Stimulated activated CD4-positive, alpha-beta T cell treated with anti-CD3 and anti-CD28 coated beads, Interleukin-4, amount 100 ng/mL, for 1 hour (primary cell): ENCODE measurements at places on chromosomes 5 and 9.
A peak's percentile ranks its signal among the peaks of the same experiment; 100 is the strongest.

DNA sequence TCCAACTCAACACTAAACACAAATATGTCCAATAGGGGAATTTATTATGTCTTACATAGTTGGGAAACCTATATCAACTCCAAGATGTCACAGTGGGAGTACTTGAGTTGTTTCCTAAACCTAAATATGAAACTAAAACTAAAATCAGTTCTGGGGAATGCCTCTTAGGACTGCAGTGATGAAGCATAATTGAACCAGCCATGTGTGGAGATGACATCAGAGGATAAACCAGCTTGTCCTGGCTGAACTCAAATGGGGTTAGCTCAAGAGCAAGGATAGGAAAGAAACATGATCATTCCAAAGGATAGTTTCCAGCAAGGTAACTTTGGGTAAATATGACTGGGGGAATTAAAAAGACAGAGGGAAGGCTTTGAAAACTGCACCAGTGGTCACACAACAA, 88.9 kb upstream of the PLPPR1 start:
- DNase-seq: no peak

- DNase-seq: no peak
These were observed at the start of gene HAPLN1 for GRCh38 chr5:83720836-83721537. HAPLN1 (minus strand) TSS chr5:83720855; CDS start chr5:83673523, 47,332 bp downstream.

DNA sequence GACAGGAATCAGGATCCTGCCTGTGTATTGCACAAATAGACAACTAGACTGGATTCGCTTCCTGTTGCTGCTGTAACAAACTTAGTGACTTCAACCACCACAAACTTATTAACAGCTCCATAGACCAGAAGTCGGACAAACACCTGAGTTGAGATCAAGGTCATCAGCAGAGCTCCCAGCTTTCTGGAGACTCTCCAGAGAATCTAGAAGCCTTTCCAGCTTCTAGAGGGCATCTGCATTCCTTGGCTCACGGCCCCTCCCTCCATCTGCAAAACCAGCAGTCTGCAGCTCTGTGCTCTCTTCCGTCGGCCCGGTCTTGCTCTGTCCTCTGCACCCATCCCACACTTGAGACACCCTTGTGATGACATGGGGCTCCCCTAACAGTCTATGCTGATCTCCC, 99.1 kb downstream of the KCNT1 start:
- no peak for DNase-seq

DNA sequence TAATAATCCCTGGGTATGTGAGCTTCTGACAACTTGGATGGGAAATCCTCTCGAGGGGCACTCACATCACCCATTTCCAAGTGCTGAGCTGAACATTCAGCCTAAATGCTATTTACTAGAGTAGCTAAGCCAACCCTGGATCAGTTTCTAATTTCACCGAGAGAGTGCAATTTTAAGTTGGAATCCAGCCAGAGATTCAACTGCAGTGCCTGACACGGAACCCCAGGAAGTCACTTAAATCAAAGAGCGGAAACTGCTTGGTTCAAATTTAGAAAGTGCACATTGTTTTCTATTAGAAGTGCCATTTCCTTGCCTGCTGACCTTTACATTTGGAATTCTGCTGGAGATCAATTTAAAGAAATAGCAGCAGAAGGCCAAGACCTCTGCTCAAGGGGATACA, 8.8 kb downstream of the SPRY4 start:
- DNase-seq: no peak

DNA sequence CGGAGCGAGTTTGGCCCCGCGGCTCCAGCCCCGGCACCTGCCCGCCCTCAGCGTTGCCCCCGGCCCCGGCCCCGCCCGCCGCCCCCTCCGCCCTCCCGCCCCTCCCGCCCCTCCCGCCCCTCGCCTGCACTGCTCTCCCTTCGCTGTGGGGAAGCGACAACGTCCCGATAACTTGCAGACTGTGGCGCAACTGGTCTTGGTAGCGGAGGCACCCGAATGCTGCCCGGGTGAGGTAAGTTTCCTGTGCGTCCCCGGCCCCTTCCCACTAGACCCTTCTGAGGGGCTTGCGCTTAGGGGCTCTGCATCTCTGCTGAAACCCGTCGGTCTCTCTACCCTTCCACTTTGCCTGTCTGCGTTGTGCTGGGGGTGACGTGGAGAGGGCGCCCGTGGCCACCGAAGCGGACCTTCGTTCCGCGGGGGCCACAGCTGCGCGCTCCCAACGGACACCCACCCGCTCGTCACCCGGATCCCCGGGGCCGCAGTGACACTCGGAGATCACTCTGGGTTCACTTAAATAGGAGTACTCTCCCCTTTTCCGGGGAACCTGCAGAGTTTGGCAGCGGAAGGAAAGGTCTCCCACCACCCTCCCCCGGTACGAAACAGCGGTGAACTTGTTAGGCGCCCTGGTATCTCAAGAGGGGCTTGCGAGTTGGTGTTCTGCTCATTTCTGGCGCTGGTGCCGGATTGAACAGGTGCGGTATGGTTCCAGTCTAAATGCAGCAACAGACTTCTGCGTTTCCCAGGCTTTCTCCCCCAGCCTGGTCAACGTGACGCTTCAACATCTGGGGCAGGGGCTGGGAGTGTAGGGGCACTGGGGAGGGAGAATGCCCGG, 707 bp downstream of the PIP5K1B start:
- DNase-seq: peak; percentile 1

- no peak for DNase-seq
These were observed 11.1 kb downstream of the CNTFR start for GRCh38 chr9:34578241-34579103.

DNA sequence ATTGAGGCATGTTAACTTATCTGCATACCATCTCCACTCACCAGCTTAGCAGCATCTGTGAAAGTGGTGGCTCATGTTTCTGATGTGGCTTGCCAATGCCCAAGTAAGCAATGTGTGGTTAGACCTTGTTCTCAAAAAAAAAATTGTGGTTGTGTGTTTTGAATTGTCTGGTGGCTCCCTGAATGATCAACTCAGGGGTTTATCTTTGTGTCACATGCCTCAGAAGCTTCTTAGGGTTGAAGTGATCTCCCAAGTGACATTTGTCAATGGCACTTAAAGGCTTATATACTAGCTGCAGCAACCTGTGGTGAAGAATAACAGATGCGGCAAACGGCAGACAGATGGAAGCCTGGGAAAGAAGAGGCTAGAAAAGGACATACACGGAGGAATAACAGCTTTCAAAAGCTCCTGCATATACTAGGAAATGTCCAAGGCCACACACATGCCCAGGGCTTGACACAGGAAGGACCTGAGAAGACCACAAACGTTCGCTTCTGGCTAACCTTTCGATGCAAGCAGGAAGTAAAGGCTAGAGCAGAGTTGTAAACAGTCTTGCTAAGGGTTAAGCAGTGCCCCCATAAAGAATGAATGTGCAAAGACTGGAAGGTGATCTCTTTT, 42.2 kb upstream of the FSD1L start:
- no peak for DNase-seq

GRCh38 chr5:112228667-112229066, 190.4 kb downstream of the EPB41L4A start:
- no peak for DNase-seq

DNA sequence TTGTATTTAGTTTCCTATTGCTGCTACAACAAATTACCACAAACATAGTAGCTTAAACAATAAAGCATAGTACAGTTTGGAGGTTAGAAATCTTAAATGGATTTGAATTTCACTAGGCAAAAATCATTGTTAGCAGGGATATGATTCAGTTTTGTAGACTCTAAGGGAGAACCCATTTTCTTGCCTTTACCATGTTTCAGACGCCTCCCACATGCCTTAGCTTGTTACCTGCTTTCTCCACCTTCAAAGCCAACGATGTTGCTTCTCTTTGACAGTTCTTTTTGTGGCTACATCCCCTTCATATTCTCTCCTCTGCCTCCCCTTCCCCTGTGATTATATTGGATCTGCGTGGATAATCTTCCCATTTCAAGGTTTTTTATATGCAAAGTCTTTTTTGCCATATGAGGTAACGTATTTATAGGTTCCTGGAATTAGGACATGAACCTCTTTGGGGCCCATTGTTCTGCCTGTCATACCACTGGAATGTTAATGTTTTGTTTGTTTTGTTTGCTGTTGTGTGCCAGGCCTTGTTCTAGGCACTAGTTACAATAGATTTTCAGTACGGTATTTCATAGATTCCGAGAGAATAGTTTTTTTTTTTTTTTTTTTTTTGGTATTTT, 54.1 kb downstream of the UHRF2 start:
- no peak for DNase-seq

GRCh38 chr9:38126730-38127129, 57.7 kb upstream of the SHB start:
- no peak for DNase-seq

- no peak for DNase-seq
These were observed 212.6 kb upstream of the TARS1 start for GRCh38 chr5:33228149-33228548.

GRCh38 chr5:132301344-132302271, 7.4 kb downstream of the SLC22A4 start:
- DNase-seq: no peak

DNA sequence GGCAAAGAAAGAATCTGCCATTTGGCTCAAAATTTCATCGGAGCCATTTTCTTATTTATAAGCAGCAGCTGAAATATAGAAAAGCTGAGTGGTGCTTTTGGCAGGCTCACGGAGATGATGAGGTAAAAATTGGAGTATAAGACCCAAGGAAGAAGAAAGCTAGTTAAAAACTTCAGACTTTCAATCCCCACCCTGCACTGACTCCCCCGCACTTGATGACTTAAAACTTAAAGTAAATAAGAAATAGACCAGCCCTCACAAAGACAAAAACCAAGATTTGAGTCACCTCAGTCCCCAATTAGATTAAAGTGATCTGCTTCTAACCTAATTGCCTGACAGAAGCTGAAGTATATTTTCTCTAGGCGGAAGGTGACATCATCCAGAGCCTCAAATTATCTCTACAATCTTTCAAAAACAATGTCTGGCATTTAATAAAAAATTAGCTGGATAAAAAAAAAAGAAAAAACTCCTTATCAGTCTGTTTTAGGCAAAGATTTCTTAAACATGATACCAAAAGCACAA, 124.0 kb upstream of the PJA2 start:
- DNase-seq: no peak

DNA sequence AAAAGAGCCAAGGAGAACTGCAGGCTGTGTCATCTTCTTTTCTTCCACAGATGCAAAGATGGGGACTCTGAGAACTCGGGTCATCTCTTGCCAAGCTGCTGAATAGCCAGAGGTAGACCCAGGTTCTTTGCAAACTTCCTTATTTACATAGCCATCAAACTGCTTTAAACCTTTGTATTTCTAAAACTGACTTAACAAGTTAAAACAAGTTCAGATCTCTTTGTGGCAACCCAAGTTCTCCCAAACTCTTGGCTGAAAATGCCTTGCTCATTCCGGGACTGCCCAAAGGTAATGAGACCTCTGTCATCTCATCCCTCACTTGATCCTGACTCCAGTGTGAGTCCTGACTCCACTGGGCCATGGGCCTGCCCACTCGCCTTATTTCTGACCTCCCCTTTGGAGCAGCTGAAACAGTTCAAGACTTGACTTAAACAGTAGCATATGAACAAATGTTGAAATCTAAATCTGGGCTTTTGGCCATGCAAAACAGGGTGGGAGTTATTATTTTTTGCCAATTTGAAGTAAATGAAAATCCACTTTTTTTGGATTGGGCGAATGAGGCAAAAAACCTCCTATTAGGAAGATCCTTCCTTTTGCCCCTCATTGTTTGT, 50.6 kb downstream of the FBXL7 start:
- no peak for DNase-seq

DNA sequence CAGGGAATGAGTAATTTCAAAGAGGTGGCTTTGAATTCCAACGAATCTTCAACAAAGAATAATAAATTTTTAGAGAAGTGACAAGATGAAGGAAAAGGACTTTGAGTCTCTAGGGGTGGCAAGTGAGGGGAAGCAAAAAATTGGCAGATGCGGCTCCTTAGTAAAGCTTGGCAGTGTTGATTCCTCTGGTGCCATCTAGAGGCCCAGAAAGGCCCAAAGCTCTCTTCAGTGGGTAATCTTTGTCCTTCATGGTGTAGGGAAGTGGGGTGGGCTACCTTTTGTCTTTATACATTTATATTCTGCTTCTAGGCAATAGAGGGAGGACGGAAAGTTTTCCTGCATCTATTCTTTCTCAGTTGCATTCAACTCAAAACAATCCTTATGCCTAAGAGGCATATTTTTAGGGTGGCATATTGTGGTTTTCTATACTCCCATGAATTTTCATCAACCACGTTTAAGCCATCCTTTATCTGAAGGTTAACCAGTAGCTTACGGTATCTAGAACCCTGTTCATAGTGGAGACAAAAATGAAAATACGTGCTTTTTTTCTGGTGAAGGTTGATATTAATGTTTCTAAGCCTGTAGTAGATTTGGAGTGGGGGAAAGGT, 17.5 kb upstream of the ROPN1L start:
- no peak for DNase-seq

- no peak for DNase-seq
These were observed 73.6 kb upstream of the RPS23 start for GRCh38 chr5:82351754-82352145.

GRCh38 chr9:109244179-109245132, 76.4 kb downstream of the EPB41L4B start:
- DNase-seq: peak; percentile 67

DNA sequence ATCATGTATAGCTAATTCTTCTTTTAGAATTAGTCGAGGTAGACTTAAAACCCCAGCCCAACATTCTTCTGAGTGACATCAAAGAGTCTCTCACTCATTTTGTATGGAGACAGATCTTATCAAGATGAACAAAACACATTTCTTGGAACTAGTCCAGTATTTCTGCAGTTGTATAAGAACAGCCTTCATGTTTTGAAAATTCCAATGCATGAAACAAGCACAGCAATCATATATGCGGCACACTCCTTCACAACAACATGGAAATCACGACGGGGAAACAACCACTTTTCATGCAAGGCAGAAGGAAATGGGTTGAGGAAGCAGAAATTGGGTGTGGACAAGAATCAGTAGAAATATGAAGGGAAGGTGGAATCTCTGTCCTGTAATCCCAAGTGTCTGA, 113.8 kb downstream of the PLK2 start:
- no peak for DNase-seq

DNA sequence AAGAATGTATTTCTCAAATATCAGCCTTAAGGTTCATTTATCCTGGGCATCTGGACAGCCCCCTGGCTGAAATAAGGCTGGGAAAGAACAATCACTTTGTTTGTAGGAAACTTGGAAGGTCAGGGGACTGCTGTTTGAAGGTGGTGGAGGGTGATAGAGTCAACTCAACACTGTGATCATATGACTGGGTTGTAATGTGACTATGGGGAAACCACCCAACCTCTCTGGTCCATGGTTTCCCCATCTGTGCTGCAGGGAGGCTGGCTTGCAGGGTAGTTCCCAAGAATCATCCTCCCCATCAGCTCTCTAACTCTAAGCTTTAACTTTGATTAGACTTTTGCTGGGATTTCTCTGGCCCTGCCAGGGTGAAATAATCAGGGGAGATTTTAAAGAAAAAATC, 10.0 kb downstream of the INSYN2B start:
- DNase-seq: no peak

- DNase-seq: no peak
These were observed 77.2 kb downstream of the ADAMTS16 start for GRCh38 chr5:5217371-5217770.

GRCh38 chr5:167485061-167485774, 806.2 kb upstream of the WWC1 start:
- no peak for DNase-seq

GRCh38 chr5:161676103-161676502, 9.4 kb upstream of the GABRA6 start:
- DNase-seq: no peak

- DNase-seq: no peak
These were observed 9.7 kb downstream of the NR2F1-AS1 start for GRCh38 chr5:93571114-93571949.

- DNase-seq: no peak
These were observed 85.2 kb downstream of the GRAMD2B start for GRCh38 chr5:126508251-126508961.

GRCh38 chr9:92780206-92780605, 15.6 kb upstream of the BICD2 start:
- no peak for DNase-seq

- DNase-seq: no peak
These were observed 30.5 kb upstream of the CKMT2 start for GRCh38 chr5:81202655-81203054.
